ENCODE measurements at places on chromosomes 12 and 14. TPM values are rescaled to one million over a fixed set of nuclear protein-coding genes. Genes with fewer than 3 reads are reported as not detected.

- H3K36me3 ChIP-seq: no peaks in the 10 kb centered on the region
- no peak for DNase-seq
- H3K4me1 ChIP-seq: no peaks in the 10 kb centered on the region
Observed at GRCh38 chr12:54495327-54495726, 2.2 kb upstream of the NCKAP1L start.

The FGF6 gene
- not detected for total RNA-seq

The PLEKHG7 gene
- total RNA-seq: not detected

- no peaks in the 10 kb centered on the region for H3K4me1 ChIP-seq
- no peak overlapping the region for H3K27ac ChIP-seq
- H3K36me3 ChIP-seq: no peaks in the 10 kb centered on the region
Observed at GRCh38 chr14:78445275-78445674, 275.1 kb downstream of the NRXN3 start.

GRCh38 chr14:103279142-103280025, 54.7 kb upstream of the EIF5 start:
- peaks cover 78% of the 10 kb centered on the region for H3K27me3 ChIP-seq
- DNase-seq: no peak
- peak overlapping the region; percentile 40 for H3K4me3 ChIP-seq

DNA sequence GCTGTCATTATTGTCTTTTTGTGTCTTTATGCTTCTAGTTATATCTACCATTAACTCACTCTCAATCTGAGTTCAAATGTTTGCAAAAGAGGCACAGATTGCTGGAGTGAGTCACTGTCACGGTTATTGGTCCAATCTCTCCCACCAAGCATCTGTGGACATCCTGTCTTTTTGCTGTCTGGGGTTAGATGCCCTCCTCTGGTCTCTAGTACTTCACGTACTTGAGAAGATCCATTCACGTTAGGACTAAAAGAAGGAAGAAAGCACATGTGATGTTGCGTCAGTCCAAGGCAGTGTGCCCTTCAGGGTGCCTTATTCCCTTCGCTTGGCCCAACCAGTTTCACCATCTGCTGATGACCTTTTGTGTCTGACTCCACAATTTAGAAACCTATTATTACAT, 72.3 kb upstream of the STXBP6 start:
- H3K4me1 ChIP-seq: peaks cover 9% of the 10 kb centered on the region
- DNase-seq: no peak
- H3K27me3 ChIP-seq: no peaks in the 10 kb centered on the region
- no peak overlapping the region for H3K27ac ChIP-seq

DNA sequence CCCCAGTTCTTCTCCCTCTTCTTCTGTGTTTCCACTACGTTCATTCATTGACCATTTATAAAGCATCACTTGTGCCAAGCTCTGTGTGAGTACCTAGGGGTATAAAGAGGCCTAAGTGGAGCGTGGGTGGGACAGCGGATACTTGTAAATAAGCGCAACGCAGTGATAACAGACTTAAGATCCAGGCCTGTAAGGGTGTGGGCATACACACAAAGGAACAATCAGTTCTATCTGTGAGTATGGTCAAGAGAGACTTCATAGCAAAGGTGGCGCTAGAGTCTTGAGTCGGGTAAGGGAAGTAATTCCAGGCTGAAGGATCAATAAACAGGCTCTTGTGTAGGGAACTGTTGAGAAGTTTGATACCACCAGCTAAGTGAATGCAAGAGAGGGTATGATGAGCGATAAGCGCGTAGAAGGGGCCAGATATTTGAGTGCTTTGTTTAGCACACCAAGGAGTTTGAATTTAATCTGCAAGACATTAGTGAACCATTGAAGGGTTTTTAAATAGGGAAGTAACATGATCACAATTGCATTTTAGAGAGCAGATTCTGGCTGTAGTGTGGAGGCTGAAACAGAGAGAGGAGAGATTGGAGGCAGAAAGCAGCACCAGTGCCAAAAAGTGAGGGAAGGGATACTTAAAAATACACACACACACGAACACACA, 1.0 kb upstream of the GXYLT1 start:
- H3K27me3 ChIP-seq: no peaks in the 10 kb centered on the region
- no peaks in the 10 kb centered on the region for H3K36me3 ChIP-seq
- H3K4me1 ChIP-seq: peaks cover 21% of the 10 kb centered on the region
- no peak for DNase-seq

DNA sequence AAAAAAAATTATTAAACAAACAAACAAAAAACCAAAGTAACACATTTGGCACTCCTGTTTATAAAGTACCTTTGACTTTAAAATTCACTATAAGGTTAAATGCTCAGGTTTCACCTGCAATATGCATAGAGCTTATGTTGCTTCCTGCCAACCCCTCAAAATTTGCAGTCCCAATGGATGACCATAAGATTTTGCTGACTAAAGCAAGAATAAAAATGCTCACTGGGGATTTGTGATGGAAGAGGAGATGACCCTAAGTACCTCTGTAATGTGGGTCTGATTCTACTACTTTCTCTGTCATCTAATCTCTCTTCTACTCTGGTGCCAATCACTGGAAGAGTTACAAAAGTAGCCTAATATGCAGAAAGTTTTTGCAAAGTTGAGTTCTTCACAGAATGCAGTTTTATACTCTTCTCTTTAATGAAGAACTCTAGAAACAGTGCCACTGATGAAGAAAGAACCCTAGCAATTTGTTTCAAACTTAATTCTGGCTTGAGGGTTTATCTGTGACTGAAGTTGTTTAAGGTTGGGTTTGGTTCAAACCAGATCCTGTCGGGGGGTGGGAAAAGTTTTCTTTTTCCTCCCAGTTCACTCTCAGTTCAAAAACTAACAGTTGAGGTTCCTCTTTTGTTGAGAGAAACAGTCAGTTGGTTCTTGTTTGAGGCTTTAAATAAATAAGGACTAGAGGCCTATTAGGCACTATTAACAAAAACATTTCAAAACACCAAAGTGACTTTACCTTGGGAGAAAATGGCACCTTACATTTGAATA, 10.9 kb downstream of the WASHC3 start:
- DNase-seq: no peak
- peaks cover 93% of the 10 kb centered on the region for H3K36me3 ChIP-seq
- no peak overlapping the region for H3K4me3 ChIP-seq
- H3K27me3 ChIP-seq: no peaks in the 10 kb centered on the region
- peaks cover 6% of the 10 kb centered on the region for H3K4me1 ChIP-seq

The ANHX gene
- total RNA-seq: not detected

The RNASE2 gene
- total RNA-seq: 2.1 TPM

Measured in esophagus muscularis mucosa (tissue), 4 donors.